ENCODE measurements at places on chromosomes 2 and 18. TPM values are rescaled to one million over a fixed set of nuclear protein-coding genes. Genes with fewer than 3 reads are reported as not detected.
A peak's percentile ranks its signal among the peaks of the same experiment; 100 is the strongest.

GPR75 gene
- 2.8 TPM for total RNA-seq

- no peak overlapping the region for H3K4me3 ChIP-seq
These were observed 5.4 kb downstream of the SPR start for GRCh38 chr2:72892506-72893173.

GRCh38 chr2:138504546-138505235 is 3.1 kb downstream of the SPOPL start:
- H3K27ac ChIP-seq: no peak overlapping the region
- H3K36me3 ChIP-seq: peaks cover 19% of the 10 kb centered on the region
- H3K4me3 ChIP-seq: peak overlapping the region; percentile 99
- H3K27me3 ChIP-seq: no peaks in the 10 kb centered on the region

CHRND gene
- total RNA-seq: not detected

DNA sequence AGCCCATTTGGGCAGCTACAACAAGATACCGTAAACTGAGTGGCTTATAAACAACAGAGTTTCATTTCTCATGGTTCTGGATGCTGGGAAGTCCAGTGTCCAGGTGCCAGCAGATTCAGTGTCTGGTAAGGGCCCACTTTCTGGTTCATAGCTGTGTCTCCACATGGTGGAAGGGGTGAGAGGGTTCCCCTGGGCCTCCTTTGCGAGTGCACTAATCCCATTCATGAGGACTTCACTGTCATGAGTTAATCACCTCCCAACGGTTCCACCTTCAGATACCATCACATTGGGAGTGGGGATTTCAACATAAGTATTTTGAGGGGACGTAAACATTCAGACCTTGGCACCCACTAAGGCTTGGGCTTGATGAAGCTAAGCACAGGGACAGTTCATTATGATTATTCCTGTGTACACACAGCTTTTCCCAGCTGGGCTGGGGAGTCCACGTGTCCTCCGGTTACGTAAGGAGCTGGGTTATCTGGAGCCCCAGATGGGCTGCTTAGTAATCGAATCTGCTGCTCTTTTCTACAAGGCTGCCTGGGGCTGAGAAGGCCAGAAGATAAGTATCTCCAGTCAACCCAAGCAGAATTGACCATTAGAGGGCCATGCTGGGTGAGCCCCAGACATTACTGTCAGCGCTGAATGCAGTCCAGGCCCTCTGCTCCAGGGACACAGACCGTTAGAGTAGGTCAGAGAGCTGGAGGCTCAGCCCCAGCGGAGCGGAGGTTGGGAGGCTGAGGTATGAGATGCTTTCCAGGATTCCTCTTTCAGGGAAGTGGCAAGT is 42.7 kb downstream of the EPAS1 start:
- H3K27ac ChIP-seq: no peak overlapping the region
- no peak overlapping the region for H3K4me3 ChIP-seq
- peaks cover 31% of the 10 kb centered on the region for H3K4me1 ChIP-seq
- no peaks in the 10 kb centered on the region for H3K36me3 ChIP-seq
- peaks cover 16% of the 10 kb centered on the region for H3K27me3 ChIP-seq
- DNase-seq: no peak

LYG2 gene
- not detected for total RNA-seq

QPCT gene
- not detected for total RNA-seq

MEIS1 gene
- total RNA-seq: not detected

DNA sequence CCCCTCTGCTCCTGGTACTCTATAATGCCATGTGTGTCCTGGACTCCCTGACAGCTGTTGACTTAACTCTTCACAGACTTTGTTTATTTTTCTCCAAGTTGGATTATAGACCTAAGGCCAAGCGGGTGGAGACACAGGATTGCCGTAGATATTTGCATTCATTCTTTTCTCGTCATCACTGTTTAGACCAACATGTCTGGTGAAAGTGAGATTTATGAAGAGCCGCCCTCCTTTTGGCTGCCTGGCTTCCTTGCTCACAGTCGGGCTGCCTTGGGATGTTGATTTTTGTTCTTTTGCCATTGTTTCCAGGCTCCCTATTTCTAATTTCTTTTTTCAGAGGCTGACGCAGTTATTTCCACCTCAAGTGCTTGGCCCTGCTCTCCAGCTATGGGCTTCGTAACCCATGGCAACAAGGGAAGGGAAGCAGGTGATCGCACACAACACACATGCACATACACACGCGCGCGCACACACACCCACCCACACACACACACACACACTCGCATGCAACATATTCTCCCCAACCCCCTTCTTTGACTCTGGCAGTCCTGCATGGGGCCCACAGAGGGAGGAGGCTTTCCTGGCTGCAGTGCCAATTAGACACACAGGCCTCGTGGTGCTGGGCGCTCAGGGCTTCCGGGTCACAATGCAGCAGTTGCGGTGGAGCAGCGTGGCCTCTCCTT is 296.5 kb downstream of the MTX2 start:
- DNase-seq: no peak
- H3K4me1 ChIP-seq: no peaks in the 10 kb centered on the region
- H3K27ac ChIP-seq: no peak overlapping the region
- H3K4me3 ChIP-seq: no peak overlapping the region

ABCG5 gene
- total RNA-seq: not detected

DNA sequence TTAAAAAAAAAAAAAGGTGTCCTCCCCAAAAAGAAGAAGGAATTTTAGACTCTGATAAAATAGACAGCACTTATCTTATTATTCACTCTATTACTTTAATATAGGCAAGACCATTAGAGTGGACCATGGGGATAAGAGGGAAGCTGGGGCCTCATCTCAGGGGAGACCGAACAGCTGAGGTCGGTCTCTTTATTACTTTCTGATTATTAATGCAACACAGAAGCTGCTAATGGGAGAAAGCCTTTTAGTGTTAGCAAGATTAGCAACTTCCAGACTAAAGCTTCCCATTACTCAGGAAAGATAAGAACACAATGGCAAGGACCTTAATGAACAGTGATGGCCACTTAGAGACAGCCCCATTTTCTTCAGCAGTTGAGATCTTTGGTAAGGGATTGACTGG is 135.5 kb downstream of the TMEFF2 start:
- no peaks in the 10 kb centered on the region for H3K36me3 ChIP-seq
- no peak for DNase-seq
- H3K27ac ChIP-seq: no peak overlapping the region
- no peaks in the 10 kb centered on the region for H3K4me1 ChIP-seq
- no peak overlapping the region for H3K4me3 ChIP-seq
- H3K27me3 ChIP-seq: peaks cover 11% of the 10 kb centered on the region

- H3K27me3 ChIP-seq: no peaks in the 10 kb centered on the region
- H3K4me3 ChIP-seq: no peak overlapping the region
- no peak overlapping the region for H3K27ac ChIP-seq
- peaks cover 50% of the 10 kb centered on the region for H3K36me3 ChIP-seq
- DNase-seq: no peak
- peaks cover 10% of the 10 kb centered on the region for H3K4me1 ChIP-seq
These were observed 43.3 kb downstream of the WDFY1 start for GRCh38 chr2:223901854-223902253.

- H3K4me1 ChIP-seq: no peaks in the 10 kb centered on the region
- H3K27me3 ChIP-seq: peaks cover 5% of the 10 kb centered on the region
- no peak overlapping the region for H3K27ac ChIP-seq
- DNase-seq: no peak
These were observed 60.7 kb downstream of the SPATS2L start for GRCh38 chr2:200367155-200367554.

DNA sequence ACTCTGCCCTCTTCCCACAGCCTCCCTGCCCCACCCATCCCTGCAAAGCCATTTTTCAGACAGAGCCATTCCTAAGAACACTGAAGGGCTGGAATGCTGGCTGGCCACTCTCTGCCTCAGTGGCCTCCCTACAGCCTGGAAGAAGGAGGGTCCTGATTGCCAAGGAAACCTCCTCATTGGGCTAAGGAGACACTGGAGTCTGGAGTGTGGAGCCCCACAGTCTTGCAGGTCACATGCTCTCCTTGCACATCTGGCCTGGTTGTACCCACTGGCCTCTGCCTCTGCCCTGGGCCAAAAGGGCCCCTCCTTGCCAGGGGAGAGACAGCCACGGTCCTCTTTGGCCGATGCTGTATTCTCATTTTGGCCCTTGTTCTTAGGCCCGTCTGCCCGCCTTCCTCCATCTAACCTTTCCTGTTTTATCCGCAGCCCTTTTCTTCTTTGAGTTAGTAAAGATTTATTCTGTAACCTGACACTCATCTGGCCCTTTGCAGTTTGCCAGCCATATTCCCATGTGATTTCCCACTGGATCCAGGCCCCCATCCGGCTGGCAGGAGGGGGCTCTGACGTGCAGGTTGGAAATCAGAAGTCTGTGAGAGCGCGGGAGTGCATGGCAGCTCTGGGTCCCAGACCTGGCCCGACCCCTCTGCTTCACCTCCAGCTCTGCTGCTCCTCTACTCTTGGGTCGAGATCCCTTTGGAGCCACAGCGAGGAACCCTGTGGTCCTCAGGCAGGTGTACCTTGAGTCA is 11.0 kb upstream of the CATIP start:
- no peak overlapping the region for H3K4me3 ChIP-seq
- no peaks in the 10 kb centered on the region for H3K4me1 ChIP-seq

DNA sequence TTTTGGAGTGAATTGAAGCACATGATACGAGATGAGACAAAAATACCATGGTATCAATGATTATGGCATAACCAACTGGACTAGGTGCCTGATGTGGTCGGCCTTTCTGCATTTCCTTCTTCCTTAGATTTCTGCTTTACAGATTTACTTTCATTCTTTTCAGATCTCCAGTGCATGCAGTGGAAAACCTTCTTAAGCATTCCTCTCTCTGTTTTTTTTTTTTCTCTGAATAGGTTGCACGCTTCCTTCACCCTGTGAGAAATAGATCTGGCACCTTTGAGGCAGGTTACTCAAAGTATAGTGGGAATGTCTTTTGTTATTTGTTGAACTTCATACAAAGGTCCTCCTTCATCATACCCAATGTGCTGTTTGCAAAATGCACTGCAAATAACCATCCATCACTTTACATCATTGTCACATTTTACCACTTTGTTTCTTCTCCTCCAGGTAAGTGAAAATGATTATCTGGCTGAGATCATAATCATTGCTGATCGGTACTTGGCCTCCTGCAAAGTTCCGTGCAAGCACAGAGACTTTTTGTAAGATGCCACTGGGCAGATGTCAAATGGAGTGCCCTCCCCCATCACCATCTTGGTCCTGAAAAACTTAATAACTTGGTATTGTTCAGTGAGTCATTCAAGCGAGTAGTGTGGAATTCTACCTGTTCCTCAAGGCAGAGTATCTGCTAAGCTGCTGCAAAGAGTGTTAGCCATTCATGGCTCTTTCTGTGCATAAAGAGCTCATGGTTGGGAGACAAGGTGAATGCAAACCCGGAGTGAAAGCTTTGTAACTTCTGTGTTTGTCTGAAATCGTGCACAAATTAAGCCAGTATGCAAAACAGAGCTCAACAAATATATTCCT is 30.0 kb upstream of the KLHL14 start:
- no peaks in the 10 kb centered on the region for H3K36me3 ChIP-seq
- no peak for DNase-seq
- H3K4me1 ChIP-seq: no peaks in the 10 kb centered on the region
- no peak overlapping the region for H3K27ac ChIP-seq

DNA sequence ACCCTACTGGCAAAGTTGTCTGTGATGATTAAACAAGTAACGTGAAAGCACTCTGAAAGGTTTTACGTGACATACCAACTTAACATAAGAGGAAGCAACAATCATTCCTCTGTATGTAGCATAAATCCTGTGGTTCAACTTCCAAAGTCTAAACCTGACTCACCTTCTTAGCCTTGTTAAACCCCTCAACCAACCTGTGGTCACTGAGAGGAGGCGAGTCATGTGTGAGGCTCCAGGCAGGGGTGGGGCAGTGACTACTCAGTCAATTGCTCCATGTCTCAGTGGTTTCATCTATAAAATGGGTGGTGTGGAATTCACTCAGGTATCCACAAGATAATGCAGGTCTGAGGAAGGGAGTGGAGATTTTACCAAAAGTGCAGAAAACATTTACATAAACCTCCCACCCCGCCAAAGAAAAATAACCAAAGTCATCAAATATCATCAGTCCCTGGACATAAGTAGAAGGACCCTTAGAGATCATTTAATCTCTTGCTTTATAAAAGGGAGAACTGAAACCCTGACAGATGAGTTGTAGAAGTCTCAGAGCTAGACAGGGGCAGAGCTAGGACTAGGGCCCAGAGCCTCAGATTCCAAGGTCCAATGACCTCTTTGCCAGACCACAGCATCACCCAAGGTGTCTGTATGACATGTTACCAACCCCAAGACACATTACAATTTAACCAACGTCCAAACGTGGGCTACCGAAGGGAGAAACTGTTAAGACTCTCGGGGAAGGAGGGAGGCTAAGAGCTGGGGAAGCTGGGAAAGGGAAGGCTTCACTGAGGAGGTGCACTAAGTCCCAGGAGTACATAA is 3.7 kb upstream of the PCBP1 start:
- no peak for DNase-seq
- peak overlapping the region; percentile 13 for H3K4me3 ChIP-seq
- peaks cover 55% of the 10 kb centered on the region for H3K4me1 ChIP-seq
- peak overlapping the region; percentile 68 for H3K27ac ChIP-seq
- H3K36me3 ChIP-seq: peaks cover 59% of the 10 kb centered on the region
- H3K27me3 ChIP-seq: no peaks in the 10 kb centered on the region

GRCh38 chr2:68799140-68800026 is 64.8 kb downstream of the ARHGAP25 start:
- H3K4me1 ChIP-seq: peaks cover 43% of the 10 kb centered on the region
- H3K4me3 ChIP-seq: no peak overlapping the region
- DNase-seq: no peak
- H3K36me3 ChIP-seq: peaks cover 65% of the 10 kb centered on the region
- H3K27me3 ChIP-seq: no peaks in the 10 kb centered on the region

DNA sequence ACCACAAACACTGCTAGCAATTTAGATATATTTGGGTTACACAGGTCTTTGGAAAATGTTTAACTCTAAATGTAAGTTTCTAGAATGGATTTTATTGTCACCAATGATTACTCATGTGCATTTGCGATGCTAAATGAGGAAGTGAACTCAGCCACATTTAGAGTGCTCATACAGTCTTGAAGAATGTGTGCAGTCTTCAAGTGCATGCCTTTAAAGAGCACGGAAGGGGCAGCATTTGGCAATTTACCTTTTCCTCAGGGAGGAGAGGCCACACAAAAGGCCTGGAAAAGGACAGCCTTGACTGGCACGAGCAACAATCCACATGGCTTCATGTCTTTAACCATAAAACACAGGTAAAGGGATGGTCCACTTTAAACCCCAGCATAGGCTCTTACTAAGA is 78.5 kb upstream of the STK17B start:
- H3K36me3 ChIP-seq: peaks cover 19% of the 10 kb centered on the region
- H3K4me1 ChIP-seq: peaks cover 77% of the 10 kb centered on the region
- H3K4me3 ChIP-seq: no peak overlapping the region
- H3K27me3 ChIP-seq: no peaks in the 10 kb centered on the region

CMPK2 gene
- total RNA-seq: 84.0 TPM

GRCh38 chr2:195450552-195451113 is 206.4 kb upstream of the SLC39A10 start:
- H3K4me3 ChIP-seq: no peak overlapping the region
- no peak overlapping the region for H3K27ac ChIP-seq
- peaks cover 2% of the 10 kb centered on the region for H3K36me3 ChIP-seq
- no peaks in the 10 kb centered on the region for H3K27me3 ChIP-seq
- peaks cover 11% of the 10 kb centered on the region for H3K4me1 ChIP-seq
- no peak for DNase-seq

SCN2A gene
- 0.05 TPM for total RNA-seq

GRCh38 chr2:147506889-147507288 is 337.9 kb upstream of the ACVR2A start:
- DNase-seq: no peak
- H3K36me3 ChIP-seq: peaks cover 16% of the 10 kb centered on the region
- H3K27me3 ChIP-seq: peaks cover 2% of the 10 kb centered on the region
- peaks cover 29% of the 10 kb centered on the region for H3K4me1 ChIP-seq
- H3K27ac ChIP-seq: no peak overlapping the region
- H3K4me3 ChIP-seq: no peak overlapping the region

ERICH2 gene
- not detected for total RNA-seq

REG1B gene
- total RNA-seq: not detected

- no peaks in the 10 kb centered on the region for H3K36me3 ChIP-seq
- no peak overlapping the region for H3K4me3 ChIP-seq
- peaks cover 6% of the 10 kb centered on the region for H3K4me1 ChIP-seq
- H3K27me3 ChIP-seq: no peaks in the 10 kb centered on the region
These were observed 226.6 kb downstream of the OSR1 start for GRCh38 chr2:19131871-19132270.

HOXD4 gene
- total RNA-seq: not detected
